ENCODE measurements at places on chromosomes 2 and 18.

GRCh38 chr2:38728694-38729093, 22.5 kb downstream of the SRSF7 start:
- no peak for DNase-seq

DNA sequence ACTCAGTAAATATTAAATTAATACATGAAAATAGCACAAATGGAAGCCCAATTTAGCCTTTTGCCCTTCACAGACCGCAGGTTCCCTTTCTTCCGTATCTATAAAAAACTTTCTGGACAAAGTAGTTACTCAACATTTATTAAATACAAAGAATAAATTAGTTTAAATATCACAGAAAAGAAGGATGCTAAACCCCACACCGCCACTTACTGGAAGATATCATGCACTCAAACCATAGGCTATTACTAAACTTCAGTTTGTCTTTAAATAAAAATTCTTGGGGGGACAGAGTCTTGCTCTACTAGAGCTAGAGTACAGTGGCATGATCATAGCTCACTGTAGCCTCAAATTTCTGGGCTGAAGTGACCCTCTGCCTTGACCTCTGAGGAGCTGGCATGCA, 120.7 kb upstream of the FHL2 start:
- DNase-seq: no peak

DNA sequence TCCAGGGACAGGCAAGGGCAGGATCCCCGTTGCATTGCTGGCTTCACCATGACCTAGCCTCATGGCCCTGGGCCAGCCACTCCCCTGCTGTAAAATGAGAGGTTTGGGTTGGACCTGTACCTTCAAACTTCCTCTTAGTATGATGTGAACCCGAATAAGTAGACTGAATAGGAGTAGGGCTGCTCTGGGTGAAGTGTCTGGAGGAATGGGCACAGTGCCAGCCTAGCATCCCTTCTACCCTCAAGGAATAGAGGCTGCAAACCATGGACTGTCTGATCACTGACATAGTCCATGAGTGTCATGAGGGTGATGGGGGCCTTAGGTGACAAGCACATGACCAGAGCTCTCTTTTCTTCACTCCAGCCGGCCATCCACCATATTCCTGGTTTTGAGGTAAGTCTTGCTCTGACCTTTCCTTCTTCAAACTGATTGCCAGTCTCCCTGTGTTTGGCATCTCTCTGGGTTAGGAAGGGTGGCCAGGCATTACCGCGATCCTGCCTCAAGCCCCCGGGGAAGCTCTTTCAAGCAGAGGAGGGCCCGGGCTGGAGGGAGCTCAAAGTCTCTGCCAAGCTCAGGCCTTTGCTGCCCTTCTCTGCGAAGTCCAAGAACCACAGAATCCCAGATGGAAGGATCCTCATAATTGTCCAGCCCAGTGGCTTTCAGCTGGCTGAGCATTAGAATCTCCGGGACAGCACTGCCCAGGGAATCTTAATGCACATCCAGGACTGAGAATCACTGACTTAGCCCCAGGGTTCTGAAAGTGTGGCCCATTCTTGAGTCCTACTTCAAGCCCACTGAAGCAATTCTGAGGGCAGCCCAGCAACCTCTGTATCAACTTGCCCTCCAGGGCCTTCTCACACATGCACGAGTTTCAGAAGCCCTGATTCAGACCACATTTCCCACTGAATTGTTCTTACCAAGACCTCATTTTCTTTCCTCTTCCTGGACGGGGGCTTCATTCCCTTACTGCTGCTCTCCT, 148.1 kb downstream of the DYSF start:
- DNase-seq: no peak

- DNase-seq: no peak
Observed at GRCh38 chr2:156909983-156910382, 347.5 kb upstream of the GALNT5 start.

- DNase-seq: no peak
Observed at GRCh38 chr2:124316881-124317605, 292.0 kb downstream of the CNTNAP5 start.

DNA sequence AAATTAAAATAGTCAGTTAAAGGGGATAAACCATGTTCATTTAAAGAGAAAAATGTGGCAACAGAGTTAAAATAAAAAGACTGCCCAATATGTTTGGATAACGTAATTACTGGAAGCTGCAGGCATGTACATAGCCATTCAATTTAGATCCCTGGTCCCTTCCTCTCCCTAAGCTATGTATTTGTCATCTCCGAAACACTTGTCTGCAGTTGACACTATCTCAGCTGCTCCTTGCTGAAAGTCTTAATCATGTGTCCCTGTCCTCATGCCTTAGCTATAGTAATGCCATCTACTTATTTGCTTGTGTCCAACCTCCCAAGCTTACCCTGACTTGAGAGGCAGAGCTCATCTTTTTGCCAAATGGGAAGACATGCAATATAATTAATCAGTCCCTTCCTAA, 173.8 kb upstream of the REV1 start:
- no peak for DNase-seq

DNA sequence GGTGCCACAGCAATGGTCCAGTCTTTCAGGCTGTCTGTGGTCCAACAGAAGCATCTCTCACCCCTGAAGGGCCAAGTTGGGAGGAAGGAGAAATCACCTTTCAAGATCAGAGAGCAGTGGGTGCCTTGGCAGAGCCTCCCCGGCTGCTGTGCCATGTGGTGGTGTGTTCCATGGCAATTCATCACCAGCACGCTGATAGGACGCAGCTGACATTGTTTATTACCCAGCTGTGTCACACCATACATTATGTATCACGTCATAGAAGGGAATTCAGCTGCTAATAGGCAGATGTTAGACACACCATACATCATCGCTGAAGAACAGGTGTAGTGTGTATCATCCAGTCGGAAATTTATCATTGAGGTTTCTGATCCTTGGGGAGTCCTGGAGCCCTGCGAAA, 29.6 kb upstream of the RPL31 start:
- no peak for DNase-seq

GRCh38 chr2:120253021-120253882, 600 bp downstream of the RALB start:
- no peak for DNase-seq

DNA sequence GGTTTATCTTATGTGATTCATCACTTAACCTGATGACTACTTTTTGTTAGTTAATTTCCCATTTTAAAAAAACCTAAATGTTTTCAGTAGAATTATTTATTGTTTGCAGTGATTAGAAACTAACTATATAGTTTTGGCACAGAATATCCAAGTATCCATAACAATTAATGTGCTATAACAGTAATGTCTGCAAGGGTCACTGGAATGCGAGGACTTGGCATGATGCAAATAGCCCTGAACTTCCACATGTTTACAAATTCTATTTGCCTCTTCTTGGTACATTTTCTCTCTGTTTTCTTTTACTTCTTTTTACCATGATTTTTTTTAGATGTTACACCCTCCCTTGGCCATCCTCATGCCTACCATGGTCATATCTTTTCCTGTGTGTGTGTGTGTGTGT, 49.3 kb upstream of the GALNT3 start:
- no peak for DNase-seq

DNA sequence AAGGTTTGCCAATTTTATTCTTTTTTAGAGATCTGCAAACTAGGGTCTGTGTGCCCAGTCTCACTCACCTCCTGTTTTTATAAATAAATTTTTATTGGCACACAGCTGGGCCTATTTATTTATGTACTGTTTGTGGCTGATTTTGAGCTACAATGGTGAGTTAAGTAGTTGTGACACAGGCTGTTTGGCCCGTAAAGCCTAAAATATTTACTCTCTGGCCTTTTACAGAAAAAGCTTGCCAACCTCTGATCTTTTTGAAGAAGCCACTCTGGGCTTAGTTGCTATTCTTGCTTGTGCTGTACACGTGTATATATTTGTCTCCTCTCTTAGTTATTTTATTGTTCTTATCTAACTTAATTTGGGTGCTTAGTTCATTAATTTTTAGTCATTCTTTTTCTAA, 14.5 kb downstream of the NAB1 start:
- DNase-seq: no peak
